ENCODE measurements at places on chromosomes 2 and 18.

- no peak for DNase-seq
Observed at GRCh38 chr2:107936433-107937359, 49.6 kb upstream of the SLC5A7 start.

GRCh38 chr2:193943406-193943960 is 1713.5 kb upstream of the SLC39A10 start:
- no peak for DNase-seq

DNA sequence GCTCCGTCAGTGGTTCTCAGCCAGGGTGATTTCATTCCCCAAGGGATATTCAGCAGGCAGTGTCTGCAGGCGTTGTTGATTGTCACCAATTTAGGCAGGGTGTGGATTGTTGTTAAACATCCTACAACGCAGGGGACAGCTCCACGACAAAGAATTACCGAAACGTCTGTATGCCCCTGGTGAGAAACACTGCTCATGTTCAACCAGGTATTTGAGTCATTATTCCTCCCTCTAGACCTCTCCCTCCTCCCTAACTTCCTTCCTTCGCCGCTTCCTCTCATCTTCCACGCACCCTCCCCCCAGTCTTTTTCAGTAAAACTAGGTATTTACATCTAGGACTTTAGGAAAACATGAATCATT is 50.8 kb downstream of the NCK2 start:
- no peak for DNase-seq

GRCh38 chr2:145654746-145655145 is 1134.8 kb upstream of the ZEB2 start:
- DNase-seq: no peak
